ENCODE measurements at places on chromosomes 6 and 20.

- DNase-seq = no peak
Measured at GRCh38 chr20:63267691-63268090, 4.9 kb upstream of the ARFGAP1 start.

GRCh38 chr6:138503881-138504680, 4.8 kb upstream of the NHSL1 start:
- no peak for DNase-seq

- no peak for DNase-seq
Measured at GRCh38 chr6:108546079-108547049, 14.4 kb upstream of the FOXO3 start.

GRCh38 chr6:108796875-108797274, 51.3 kb upstream of the ARMC2 start:
- DNase-seq = no peak

- no peak for DNase-seq
Measured at GRCh38 chr6:135962731-135963130, 111.2 kb downstream of the PDE7B start.

GRCh38 chr6:129489215-129489765, 220.7 kb downstream of the ARHGAP18 start:
- no peak for DNase-seq

- DNase-seq = no peak
Measured at GRCh38 chr20:25100914-25101313, 19.0 kb upstream of the VSX1 start.

- DNase-seq = no peak
Measured at GRCh38 chr6:81999270-81999669, 246.8 kb upstream of the TENT5A start.

GRCh38 chr20:3014179-3014578, 29.2 kb upstream of the GNRH2 start:
- DNase-seq = no peak

DNA sequence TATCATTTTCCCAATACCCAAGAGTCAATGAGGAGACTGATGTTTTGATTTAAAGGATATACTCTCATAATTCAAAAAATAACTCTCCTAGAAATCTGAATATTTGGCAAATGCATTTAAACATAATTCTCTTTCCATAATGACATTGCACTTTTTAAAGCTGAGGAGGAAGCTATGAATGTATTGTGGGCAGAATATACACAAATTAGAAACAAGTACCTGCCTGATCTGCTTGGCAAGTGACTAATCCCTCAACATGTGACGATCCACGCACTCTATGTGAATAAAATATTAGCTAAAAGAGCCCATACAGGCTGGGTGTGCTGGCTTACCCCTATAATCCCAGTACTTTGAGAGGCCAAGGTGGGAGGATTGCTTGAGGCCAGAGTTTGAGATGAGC, 88.3 kb upstream of the CCDC28A start:
- no peak for DNase-seq

DNA sequence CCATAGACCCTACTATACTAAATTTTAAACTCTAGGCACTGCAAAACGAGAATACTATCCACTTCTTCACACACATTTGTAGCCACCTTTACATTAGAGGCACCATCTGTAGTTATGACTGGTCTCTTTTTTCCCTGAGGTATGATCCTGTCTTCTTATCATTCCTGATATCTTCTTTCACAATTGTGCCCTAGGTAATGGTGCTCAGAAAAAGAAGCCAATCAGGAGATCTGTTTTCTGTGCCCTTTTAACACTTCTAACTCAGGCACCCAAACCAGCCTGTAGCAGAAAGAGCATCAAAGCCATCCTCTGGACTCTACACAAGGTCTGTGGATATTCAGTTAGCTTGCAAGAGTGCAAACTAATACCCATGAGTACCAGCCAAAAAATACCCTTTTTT, 149.7 kb upstream of the SGK1 start:
- no peak for DNase-seq

DNA sequence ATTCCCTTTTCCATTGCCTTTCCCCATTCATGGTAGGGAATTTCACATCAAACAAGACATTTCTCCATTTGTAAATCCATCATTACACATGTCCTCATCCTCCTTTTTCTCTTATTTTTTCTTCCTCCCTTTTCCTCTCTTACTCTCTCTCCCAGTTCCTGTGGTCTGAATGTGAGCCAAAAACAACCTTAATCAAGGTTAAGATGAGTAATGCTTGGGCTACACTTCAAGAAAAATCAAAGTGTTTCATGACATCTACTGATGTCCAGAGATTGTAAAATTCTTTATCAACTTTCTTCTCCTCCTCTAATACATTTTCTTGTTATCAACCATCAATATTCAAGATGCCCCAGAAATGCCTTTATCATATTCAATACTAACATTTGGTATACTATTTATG, 208.0 kb upstream of the PRND start:
- peak; percentile 27 for DNase-seq

- DNase-seq = no peak
Measured at GRCh38 chr6:11636121-11636520, 98.6 kb downstream of the TMEM170B start.

DNA sequence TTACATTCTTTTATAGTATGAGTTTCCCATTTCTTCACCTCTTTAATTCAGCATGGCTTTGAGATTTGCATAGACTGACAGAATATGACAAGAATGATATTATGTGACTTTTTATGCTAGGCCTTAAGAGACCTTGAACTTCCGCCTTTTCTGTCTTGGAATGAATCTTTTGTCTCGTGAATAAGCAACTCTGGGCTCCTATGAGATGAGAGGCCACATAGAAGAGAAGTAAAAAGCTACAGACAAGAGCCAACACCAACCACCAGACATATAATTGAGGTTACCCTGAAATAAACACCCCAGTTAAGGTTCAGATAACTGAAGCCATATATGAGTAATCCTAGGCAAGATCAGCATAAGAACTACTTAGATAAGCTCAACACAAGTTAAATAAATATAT, 600.8 kb downstream of the MEI4 start:
- no peak for DNase-seq

DNA sequence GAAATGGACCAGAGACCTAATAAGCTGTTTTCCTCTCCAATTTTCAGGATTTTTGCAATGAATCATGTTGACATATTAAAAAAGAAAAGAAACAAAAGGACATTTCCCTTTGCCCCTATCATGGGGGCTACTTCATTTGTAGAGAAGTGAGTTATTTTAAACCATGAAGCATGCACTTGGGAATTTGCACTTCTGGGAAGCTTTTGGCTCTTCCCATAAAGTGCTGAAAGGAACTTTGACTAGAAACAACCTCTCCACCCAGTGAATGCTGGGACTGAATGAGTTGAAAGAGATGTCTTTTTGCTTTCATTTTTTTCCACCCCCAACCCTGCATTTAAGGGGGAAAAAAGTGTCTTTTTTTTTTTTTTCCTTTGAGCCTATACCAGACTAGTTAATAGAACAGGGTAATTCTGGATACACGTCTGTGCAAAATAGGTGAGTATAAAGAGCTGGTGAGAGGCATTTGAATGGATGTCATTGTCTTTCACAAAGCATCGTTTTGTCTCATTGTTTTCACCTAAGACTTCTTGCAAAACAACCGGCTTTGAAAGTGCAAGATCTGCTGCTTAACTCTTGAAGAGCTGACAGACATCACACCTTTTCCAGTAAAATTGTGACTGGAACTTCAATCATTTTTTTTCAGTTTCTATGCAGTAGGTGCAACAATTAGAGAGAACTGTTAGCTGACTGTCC, 138.7 kb upstream of the BACH2 start:
- no peak for DNase-seq

- no peak for DNase-seq
Measured at GRCh38 chr6:99138445-99138844, 190.7 kb upstream of the FBXL4 start.

GRCh38 chr6:95328231-95328630, 249.1 kb upstream of the MANEA start:
- DNase-seq = no peak

DNA sequence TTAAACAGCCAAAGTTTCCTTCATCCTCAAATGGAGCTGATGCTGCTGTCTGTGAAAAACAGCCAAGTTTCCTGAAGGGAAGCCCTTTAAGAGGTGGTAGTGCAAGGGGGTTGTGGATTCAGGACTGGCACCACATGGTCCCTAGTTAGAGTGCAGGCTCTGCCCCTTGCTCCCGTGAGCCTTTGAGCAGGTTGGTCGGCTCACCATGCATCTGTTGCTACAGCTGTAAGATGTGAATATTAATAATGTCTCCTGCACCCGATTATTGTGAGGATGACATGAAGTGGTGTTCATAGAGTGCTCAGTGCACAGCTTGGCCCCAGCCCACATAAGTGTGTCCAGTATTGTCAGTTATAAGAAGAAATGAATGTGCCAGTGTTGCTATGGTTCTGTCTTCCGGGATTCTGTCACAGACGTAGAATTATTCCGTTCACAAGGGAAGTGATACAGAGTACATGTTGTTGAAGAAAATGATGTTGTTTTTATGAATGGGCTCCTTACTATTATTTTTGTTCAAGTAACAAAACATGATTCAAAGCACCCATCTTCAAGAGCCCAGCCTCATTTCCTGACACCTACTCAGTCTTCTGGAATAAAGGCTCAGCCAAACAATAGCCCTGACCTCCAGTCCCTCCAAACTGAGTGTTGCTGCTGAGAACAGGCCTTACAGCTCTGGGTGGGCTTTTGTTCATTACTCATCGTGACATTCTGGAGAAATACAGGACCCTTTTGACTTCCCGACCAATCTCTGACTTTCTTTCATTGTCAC, 2.9 kb upstream of the PKIG start:
- no peak for DNase-seq

GRCh38 chr6:48912503-48912902, 550.5 kb downstream of the MMUT start:
- DNase-seq = no peak

DNA sequence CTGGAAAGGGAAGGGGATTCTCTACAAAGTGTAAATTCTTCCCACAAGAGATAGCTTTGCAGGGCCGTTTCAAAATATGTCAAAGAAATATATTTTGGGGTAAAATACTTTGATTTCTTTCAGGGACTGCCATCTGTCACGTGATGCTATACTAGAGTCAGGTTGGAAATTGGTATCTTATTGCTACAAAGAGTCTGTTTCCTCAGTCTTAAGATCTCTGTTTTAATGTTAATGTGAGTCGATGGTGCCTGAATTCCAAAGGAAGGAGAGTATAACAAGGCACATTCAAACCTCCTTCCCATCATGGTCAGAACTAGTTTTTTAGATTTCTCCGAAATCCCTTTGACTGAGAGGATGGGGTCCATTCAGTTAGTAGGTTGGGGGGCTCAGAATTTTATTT, 36.3 kb upstream of the PDE7B start:
- no peak for DNase-seq
